ENCODE measurements at places on chromosomes 7 and 10. TPM values are rescaled to one million over a fixed set of nuclear protein-coding genes. Genes with fewer than 3 reads are reported as not detected.

- no peak for DNase-seq
These were observed 30.0 kb downstream of the NET1 start for GRCh38 chr10:5442065-5442989.

The SPAM1 gene
- not detected for total RNA-seq

DNA sequence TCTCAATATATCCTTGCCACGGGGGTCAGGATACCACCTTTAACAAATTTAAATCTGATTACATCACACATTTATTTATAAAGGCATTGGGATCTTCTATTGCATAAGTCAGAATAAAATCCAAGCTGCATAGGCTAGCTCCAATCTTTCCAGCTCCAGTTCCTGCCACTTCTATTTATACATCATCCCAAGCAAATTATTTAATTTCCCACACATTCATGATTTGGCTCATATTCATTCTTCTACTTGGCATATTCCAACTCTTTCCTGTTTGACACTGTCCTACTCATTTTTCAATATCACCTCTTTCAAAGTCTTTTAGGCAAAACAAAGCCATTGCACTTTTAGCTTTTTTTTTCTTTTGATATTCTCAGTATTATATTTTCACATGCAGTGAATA lies 579.0 kb upstream of the FZD8 start:
- no peak for DNase-seq

DNA sequence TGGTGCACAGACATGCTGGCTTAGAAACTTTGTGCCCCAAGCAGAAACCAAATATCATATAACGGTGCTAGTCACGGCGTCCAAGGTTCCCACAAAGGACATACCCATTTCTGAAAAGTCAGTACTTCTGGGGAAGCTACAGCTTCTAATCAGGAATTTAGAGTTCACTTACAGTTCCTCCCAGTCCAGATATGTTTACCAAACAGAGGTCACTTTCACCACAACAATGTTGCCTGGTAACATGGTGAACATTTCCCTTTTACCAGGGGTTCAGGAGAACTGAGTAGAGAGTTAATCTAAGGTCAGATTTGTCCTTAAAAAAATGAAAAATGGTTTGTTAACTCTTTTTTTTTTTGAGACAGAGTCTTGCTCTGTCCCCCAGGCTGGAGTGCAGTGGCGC lies 265.9 kb upstream of the MKLN1 start:
- DNase-seq = no peak

DNA sequence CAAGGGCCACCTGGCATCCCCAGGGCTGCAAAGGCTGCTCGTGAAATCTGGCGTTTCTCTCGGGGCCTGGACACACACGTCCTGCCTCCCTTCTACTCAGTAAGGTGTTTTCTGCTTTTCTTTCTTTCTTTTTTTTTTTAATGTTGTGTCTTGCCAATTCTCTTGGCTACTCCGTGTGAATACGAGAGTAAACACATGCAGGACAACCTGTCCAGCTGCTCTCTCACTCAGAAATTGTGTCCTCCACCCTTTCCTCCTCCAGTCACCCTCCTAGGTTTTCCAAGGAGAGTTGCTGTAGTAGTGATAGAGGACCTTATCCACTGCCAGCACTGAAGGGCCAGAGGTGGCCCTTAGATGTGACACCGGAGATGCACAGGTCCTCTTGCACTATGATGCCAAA lies 858 bp upstream of the TEX36 start:
- DNase-seq = no peak

GRCh38 chr10:61899069-61899531 lies 2.4 kb upstream of the ARID5B start:
- DNase-seq = no peak

The PLOD3 gene
- total RNA-seq = 44.7 TPM

- no peak for DNase-seq
These were observed 47.7 kb upstream of the ZNF800 start for GRCh38 chr7:127440206-127440605.

DNA sequence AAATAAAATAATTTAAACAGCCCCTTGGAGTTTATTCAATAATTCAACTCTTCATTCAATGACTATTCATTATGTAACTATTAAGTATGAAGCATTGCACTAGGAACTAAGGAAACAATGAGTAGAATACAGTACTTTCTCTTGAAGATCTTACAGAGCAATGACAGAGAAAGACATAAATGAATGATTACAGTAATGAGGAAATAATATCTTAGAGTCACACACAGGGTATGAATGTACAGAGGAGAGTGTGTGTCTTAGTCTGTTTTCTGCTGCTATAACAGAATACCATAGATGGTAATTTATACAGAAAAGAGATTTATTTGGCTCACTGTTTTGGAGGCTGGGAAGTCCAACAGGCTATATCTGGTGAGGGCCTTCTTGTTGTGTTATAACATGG lies 120.5 kb upstream of the NRBF2 start:
- no peak for DNase-seq

DNA sequence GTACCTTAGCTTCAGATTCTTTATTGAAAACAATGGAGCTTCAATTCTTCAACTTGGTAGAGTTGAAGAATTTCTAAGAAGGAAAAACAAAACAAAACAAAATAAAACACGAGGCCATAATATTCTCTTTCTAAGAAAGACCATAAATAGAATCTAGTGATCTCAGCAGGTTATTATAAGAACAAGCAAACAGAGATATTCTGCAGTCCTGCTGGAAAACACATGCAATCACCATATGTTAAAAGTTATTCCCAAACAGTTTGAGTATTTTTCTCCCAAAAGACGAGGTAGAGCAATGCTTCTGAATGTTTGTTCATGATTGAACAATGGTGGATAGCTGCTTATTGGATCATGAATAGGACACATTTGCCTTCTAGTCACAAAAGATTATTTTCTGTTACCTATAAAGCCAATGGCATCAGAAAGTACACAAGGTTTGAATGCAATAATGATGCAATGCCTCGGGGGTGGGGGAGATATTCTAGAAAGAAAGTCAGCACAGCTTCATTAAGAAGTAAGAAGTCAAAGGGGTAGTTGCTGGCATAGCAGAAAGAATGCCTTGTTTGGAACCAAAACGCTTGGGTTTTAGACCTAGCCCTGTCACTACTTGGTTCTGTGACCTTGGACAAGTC lies 59.3 kb downstream of the CREB3L2 start:
- no peak for DNase-seq

DNA sequence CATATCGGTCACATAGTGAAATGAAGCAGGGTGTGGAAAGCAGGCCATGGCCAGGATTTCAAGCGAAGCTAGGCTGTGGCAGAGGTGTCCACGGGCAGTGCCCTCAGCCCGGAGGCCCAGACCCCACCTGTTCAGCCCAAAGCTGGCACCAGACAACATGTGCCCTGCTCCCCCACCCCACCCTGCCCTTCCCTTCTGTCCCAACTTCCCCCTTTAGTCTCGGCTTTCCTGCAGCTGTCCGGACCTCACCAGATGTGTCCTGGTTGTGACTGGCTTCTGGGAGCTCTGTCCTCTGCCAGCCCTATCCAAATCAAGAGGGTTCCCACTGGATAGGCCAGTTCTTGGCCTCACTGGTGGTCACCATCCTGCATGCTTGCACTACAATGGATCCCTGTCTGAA lies 37.3 kb downstream of the ADAM12 start:
- no peak for DNase-seq

GRCh38 chr7:102908676-102909075 lies 4.1 kb upstream of the LRRC17 start:
- DNase-seq = no peak

The FANK1 gene
- total RNA-seq = 0.60 TPM

DNA sequence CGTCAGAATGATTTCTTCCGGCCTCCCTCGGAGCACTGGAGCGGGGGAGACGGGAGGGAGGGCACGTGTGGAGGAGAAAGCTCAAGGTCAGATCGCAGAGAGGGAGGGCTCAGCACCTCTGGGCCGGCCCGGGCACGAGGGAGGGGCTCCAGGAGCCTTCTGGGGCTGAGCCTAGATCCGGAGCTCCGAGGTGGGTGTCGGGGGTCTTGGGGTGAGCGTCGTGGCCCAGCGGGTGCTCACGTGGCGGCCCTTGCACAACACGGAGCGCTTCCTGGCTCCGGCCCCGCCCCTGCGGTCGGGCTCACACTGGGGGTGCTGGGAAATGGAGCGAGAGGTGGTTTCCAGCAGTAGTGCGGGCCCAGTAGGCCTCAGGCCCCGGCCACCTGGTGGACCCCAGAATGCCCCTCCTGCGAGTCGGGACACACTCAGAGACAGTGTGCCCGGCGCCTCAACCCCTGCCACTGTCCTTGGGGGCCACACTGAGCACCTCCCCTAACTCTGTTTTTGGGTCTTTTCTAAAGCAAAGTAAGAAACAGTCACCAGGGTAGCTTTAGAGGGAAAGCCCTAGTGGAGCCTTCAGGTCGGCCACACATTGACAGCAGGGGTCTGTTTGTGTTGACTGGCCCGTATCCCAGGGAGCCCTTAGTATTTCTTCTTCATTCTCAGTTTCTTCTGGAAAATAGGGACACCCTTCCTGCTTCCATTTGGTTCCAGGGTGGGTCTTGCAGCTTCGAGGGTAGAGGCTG lies 798 bp downstream of the PPIF start:
- peak; percentile 63 for DNase-seq

DNA sequence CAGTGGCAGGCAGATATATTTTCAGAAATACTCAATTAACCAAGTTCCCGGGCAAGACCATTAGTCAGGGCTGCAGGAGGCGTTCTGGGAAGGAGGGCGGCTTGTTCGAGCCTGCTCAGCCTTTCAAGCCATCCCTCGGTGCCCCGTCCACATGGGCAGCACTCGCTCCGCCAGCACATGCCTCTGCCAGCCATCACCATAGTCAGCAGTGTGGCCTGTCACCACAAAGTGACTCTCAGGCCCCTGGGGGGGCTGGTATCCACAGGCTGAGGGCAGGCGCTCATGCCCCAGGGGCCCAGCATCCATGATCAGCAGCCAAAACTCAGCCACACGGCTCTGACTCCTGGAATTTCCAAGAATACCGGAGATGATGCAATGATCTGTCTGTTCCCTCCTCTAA lies 81.9 kb downstream of the CHST15 start:
- DNase-seq = no peak

GRCh38 chr7:78716876-78717275 lies 736.6 kb downstream of the MAGI2 start:
- no peak for DNase-seq

DNA sequence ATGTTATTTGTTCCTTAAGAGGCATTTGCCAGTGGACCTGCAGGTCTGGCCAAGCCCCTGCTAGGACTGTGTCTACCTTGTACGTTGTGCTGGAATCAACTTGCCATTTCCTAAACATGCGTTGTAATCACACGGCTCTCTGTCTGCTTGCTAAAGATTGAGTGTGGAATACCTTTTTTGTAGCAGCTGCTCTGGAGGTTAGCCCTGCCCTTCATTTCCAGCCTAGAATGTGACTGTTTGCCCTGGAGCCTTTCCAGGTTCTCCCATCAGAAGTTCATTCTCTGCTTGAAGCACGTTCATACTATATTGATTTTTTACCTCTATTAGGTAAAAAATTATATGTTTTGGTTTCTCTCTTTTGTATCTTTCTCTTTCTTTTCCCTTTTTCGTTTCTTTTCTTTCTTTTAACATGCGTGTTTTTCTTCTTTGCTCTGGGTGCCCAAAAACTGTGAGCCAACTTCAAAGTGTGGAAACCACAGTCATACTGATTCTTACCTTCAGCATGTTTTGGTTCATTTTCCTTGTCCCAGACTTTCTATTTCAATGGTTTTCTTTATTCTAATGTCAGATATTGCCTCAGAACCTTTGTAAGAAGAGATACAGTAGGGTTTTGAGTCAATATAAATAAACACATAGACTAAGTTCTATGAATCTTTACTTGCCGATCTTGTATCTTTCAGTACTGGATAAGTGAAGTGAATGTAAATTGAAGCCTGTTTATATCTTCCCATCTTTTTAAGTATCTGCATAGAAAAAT lies 111.9 kb upstream of the RPA3 start:
- no peak for DNase-seq

All from T-helper 17 cell (primary cell).